ENCODE measurements at places on chromosomes 3 and 15.

DNA sequence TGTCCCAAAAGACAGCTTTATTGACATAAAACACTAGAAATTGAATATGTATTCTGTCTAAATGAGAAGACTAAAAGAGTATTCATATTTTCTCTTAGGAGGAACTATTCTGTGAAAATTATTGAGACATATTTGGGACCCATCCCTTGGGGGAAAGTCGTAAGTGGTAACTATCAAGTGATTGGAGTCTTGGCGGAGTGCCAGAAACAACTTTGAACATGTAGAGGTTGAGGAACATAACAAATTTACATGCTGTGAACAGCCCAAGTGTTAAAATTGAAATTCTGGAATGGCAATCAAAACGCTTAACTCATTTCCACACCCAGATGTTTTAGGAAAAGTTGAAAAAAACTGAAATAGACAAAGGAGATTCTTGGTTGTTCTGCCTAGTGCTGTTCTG is 1034.6 kb downstream of the NSUN3 start:
- DNase-seq, result no peak

- no peak for DNase-seq
These were observed 309.1 kb downstream of the KCNH8 start for GRCh38 chr3:19457449-19457848.

DNA sequence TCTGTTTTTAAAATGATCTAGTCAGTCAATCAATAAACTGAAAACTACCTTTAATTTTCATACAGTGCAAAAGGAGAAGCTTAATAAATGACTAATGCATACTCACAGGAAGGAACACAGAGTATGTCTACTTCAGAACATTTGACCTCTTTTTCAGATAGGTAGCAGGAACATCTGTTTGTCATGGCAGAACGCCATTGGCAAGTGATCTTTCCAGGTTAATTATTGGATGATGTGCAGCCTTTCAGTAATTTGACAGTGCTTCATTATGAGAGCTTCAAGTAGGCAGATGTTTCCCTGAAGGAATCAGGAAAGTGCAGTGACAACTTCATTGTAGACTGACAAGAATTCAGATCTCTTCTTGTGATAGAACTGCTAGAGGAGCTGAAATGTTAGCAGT is 325.0 kb downstream of the OTOL1 start:
- no peak for DNase-seq

DNA sequence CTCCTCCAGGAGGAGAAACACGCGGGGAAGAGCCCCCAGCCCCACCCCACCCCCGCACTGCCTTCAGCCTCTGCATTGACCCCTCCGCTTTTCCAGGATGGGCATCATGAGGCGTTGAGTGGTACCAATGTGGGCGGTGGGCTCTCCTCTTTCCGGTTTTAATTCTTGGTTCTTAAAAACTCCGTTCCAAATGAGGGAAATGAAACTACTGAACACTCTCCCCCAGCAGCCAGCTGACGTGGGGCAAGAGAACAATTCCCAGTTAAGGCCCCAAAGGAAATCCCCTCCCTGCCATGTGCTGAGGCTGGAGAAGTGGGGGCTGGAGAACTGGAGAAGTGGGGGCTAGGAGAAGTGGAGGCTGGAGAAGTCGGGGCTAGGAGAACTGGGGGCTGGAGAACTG is 5.3 kb upstream of the NRROS start:
- DNase-seq, result no peak

- DNase-seq, result no peak
These were observed 61.8 kb upstream of the SCN5A start for GRCh38 chr3:38711321-38711720.

Data from T-helper 1 cell (primary cell).